ENCODE measurements at places on chromosomes 7 and 10.

- DNase-seq = no peak
These were observed 50.6 kb downstream of the NKX6-2 start for GRCh38 chr10:132735341-132735775.

DNA sequence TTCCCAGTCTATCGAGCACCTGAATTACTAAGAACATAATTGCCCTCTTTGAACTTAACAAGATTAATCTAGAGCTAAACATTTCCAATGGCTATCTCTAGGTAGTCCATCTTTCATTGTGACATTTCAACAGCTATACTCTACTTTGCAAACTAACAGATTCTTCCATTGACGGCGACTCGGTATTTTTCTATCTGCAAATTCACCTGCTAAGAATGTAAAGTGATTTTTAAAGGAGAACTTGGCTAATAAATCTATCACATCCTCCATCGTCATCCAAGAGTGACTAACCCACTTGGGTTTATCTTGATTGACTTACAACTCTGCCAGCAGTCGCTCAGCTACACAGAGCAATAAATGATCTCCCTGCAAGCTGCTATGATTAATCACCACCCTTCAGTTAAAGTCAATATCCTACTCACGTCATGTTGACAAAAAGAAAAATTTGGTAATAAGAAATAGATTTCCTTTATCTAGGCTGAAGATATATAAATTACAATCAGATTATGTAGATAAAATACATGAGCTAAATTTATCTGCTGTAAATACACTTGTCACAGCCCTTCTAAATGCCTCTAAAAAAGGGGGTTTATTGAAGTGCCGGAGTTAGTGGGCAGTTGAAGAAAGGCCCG lies 99.5 kb downstream of the SFMBT2 start:
- DNase-seq = no peak

GRCh38 chr7:84686373-84686772 lies 491.8 kb upstream of the SEMA3A start:
- DNase-seq = no peak

- no peak for DNase-seq
These were observed 110.7 kb downstream of the VIPR2 start for GRCh38 chr7:159033956-159034355.

- no peak for DNase-seq
These were observed 64.7 kb upstream of the TNRC18 start for GRCh38 chr7:5488286-5488878.

- DNase-seq = no peak
These were observed 6.7 kb downstream of the PCLO start for GRCh38 chr7:83156006-83156405.

DNA sequence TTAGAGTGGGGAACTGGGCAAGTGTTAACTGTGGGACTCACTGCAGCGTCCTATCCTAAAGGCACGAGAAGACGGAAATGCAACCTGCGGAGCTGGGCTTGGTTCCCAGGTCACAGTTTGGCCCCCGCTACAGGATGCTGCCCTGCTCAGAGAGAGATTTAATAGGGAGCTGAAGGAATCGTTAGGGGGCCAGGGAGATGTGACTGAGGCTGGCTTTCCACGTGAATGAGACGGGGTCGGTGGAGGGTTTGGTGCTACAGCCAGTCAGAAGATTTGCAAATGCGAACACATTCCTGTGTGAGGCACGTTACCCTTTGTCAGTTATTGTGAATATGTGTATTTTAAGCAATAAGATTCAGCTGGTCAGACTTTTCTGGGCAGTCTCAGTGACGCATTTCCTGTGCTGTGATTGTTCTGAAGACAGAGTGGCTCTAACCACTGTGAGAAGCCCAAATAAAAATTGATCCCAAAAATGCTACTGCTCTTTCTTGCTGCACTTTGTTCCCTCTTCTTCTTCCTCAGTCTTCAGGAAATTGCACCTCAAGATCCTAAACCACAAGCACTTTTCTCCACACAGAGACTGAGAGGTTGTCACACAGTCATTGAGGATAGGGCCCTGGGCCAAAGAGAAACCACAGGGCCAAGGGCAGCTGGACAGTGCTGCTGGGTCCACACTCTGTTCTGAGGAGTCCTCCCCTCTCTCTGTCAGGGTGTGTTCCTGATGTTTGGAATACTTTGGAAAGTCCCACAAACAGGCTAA lies 21.2 kb downstream of the CYP17A1 start:
- peak; percentile 51 for DNase-seq

DNA sequence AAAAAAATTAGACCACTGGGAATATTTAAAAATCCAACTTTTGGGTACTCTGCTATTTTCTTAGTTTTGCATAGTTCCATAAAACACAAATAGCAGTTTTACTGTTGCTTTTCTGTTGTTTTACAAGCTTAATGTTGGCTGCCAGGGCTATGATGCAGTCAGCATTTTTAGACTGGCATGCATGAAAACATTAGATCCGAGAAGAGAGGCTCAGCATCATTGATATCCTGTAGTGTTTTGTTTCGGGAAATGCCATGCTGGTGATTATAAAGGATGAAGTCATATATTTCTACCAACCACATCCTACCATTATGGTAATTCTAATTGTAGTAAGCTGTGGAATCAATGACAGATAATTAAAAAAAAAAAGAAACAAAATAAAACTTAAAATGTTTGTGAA lies 104.6 kb downstream of the MBL2 start:
- peak; percentile 24 for DNase-seq

DNA sequence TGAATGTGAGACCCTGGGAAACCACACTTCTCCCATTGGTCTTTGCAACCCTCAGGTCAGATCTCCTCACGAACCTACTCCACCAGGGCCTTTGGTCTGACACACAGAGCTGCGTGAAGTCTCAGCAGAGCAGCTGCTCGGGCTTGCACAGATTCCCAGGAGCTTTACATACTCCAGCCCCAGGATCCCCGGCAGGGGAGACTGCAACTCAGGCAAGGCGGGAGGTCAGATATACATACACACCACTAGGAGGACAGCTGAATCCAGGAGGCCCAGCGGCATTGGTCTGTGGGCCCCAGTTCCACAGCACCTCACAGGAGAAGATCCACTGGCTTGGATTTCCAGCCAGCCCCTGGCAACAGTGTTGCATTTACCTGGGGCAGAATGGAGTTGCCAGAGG lies 239.2 kb downstream of the GPAM start:
- DNase-seq = no peak

GRCh38 chr7:93043385-93043985 lies 74.3 kb downstream of the SAMD9 start:
- peak; percentile 95 for DNase-seq

GRCh38 chr10:6019796-6020195 lies 42.4 kb downstream of the IL2RA start:
- DNase-seq = no peak

All from AG04449 (cell line).